HFFc6 (cell line): ENCODE measurements at places on chromosomes 3 and 15. TPM values are rescaled to one million over a fixed set of nuclear protein-coding genes. Genes with fewer than 3 reads are reported as not detected.

DNA sequence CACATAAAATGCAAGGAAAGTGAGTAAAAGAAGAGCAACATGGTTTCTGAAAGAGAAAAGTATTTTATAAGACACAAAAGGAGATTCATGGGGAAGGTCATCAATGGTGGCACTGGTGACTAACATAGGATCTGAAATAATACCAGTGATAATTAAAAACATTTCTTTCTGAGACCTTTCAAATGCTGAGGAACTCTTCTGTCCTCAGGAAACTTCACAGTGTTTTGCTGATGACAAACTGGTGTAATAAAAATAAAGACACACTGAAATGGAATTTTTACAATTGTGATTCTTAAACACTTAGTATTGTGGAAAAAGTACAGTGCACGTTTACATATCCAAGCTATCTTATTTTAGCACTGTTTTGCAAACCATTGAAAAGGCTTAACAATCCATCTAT, 80.4 kb upstream of the ZBTB20 start:
- peak; percentile 71 for DNase-seq
- peak overlapping the region; percentile 91 for H3K27ac ChIP-seq
- H3K4me1 ChIP-seq: peaks cover 54% of the 10 kb centered on the region
- peak overlapping the region; percentile 58; the same call in 1 of the 2 replicates for H3K4me3 ChIP-seq

DNA sequence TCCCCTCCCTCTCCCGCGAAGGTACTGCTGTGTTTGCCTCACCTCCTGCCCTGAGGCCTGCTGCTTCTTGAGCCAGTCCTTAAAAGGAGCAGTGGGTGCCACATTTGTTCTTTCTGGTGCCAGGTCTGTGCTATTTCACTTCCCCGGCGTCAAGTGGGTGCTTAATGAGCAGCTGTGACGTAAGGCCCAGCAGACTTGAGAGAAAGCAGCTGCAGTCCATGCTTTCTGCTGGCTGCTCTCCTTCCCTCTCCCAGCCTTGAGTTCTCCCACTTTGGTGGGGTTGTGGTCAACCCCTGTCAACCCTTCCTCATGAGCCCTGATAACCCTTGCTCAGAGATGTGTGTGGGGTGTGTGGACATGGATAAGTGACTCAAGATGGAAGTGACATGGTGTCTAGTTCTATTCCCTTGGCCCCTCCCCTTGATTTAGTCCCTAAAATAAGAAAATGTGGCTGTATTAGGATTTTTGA, 6.9 kb downstream of the INAFM2 start:
- H3K4me1 ChIP-seq: peaks cover 75% of the 10 kb centered on the region
- no peak for DNase-seq
- H3K36me3 ChIP-seq: peaks cover 20% of the 10 kb centered on the region; the same call in 1 of the 2 replicates
- no peak overlapping the region for H3K4me3 ChIP-seq
- H3K27ac ChIP-seq: no peak overlapping the region; the same call in 1 of the 2 replicates

DNA sequence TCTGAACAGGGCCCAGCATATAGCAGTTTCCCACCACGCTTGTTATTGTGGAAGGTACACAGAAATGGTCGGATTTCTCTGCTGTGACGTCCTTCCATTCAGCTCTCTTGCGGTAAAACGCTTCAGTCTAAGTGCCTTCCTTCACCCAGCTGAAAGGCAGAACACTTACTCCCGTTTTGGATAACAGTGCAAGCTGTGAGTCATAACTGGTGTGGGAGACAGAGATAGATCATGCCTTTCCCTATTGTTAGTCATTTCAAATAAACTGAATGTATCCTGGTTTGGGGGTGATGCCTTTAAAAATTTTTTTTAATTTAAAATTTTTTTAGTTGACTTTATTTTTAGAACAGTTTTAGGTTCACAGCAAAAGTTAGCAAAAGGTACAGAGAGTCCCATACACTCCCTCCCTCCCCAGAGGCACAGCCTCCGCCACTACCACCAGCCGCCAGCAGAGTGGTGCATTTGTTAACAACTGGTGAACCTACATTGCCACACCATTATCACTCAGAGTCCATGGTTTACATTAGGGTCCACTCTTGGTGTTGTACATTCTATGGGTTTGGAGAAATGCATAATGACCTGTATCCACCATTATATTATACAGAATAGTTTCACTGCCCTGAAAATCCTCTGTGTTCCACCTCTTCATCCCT, 94.9 kb upstream of the NSMCE3 start:
- peaks cover 4% of the 10 kb centered on the region; the same call in 1 of the 2 replicates for H3K27me3 ChIP-seq
- no peak overlapping the region for H3K4me3 ChIP-seq
- peaks cover 7% of the 10 kb centered on the region for H3K4me1 ChIP-seq

DNA sequence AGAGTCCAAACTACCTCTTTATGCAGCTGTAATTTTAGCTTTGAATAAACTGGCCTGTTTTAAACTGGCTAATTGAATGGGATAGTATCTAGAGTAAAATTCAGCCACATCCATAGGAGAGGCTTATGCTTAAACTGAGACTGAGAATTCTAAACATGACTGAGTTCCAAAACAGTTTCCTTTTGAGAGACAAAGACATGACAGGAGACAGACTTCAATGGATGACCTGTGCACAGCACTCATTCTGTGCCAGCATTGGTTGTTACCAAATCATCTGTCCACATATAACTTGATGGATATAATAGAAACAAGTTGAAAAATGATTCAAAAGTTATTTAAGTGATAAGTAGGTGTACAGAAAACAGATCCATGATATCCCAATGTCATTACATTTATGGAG, 20.9 kb downstream of the IL12A start:
- no peak overlapping the region for H3K4me3 ChIP-seq
- no peaks in the 10 kb centered on the region for H3K36me3 ChIP-seq
- H3K27ac ChIP-seq: no peak overlapping the region
- DNase-seq: no peak
- peaks cover 24% of the 10 kb centered on the region for H3K4me1 ChIP-seq
- no peaks in the 10 kb centered on the region for H3K27me3 ChIP-seq

GRCh38 chr15:35958021-35958420, 412.1 kb upstream of the DPH6 start:
- DNase-seq: no peak
- H3K36me3 ChIP-seq: no peaks in the 10 kb centered on the region
- H3K27me3 ChIP-seq: peaks cover 2% of the 10 kb centered on the region; the same call in 1 of the 2 replicates
- H3K4me1 ChIP-seq: no peaks in the 10 kb centered on the region
- no peak overlapping the region for H3K4me3 ChIP-seq

GRCh38 chr3:127149621-127150310, 43.2 kb upstream of the PRR23E start:
- H3K27ac ChIP-seq: no peak overlapping the region
- no peaks in the 10 kb centered on the region for H3K36me3 ChIP-seq
- H3K27me3 ChIP-seq: peaks cover 6% of the 10 kb centered on the region
- H3K4me1 ChIP-seq: peaks cover 12% of the 10 kb centered on the region; the same call in 1 of the 2 replicates
- DNase-seq: no peak

- H3K27ac ChIP-seq: no peak overlapping the region
- no peak for DNase-seq
- no peaks in the 10 kb centered on the region; the same call in 1 of the 2 replicates for H3K4me1 ChIP-seq
- H3K36me3 ChIP-seq: no peaks in the 10 kb centered on the region
- peaks cover 7% of the 10 kb centered on the region for H3K27me3 ChIP-seq
Observed at GRCh38 chr15:73303636-73304035, 65.1 kb downstream of the HCN4 start.

- no peak overlapping the region for H3K27ac ChIP-seq
- no peak for DNase-seq
- no peaks in the 10 kb centered on the region for H3K36me3 ChIP-seq
- peaks cover 4% of the 10 kb centered on the region for H3K27me3 ChIP-seq
- no peaks in the 10 kb centered on the region for H3K4me1 ChIP-seq
- no peak overlapping the region for H3K4me3 ChIP-seq
Observed at GRCh38 chr3:135020181-135020580, 225.1 kb downstream of the EPHB1 start.

GRCh38 chr3:102180280-102180931, 254.4 kb upstream of the ZPLD1 start:
- H3K27ac ChIP-seq: no peak overlapping the region
- H3K27me3 ChIP-seq: no peaks in the 10 kb centered on the region; the same call in none of the 2 replicates
- H3K4me1 ChIP-seq: peaks cover 14% of the 10 kb centered on the region
- no peaks in the 10 kb centered on the region for H3K36me3 ChIP-seq
- DNase-seq: peak; percentile 95
- no peak overlapping the region for H3K4me3 ChIP-seq

DNA sequence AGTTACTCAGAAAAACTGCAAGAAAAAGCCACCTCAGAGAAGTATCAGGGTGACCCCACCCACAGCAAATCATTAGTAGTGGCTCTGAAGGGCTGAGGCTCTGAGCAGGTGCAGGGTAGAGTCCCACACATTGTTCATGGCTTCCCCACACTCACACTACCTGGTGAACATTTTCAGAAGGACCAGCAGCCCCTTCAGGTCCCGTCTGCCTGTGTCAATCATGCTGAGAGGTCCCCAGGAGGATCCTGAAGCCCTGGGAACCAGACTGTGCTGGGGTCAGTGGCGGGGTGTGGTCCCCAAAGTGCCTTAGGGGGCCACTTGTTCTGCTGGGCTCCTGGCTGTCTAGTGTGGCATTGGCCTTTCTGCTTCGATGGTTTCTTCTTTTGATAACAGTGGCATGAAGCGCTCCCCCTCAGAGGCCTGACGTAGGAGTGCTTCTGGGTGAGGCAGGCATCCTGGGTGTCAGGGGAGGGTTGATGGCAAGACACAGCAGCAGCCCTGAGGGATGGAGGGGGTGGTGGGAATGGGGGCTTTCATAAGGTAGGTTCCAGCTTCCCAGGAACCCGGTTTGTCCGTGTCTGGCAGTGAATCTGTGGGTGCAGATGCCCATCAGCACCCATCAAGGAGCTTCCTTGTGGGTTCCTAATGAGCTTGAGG, 19.0 kb upstream of the FANCD2 start:
- H3K27ac ChIP-seq: no peak overlapping the region
- peaks cover 13% of the 10 kb centered on the region for H3K36me3 ChIP-seq
- peaks cover 2% of the 10 kb centered on the region for H3K27me3 ChIP-seq
- H3K4me1 ChIP-seq: peaks cover 33% of the 10 kb centered on the region

GRCh38 chr15:70197945-70198361, 100.2 kb upstream of the TLE3 start:
- peaks cover 16% of the 10 kb centered on the region for H3K4me1 ChIP-seq
- H3K36me3 ChIP-seq: no peaks in the 10 kb centered on the region
- DNase-seq: no peak

GRCh38 chr15:48170981-48171380, 7.1 kb downstream of the MYEF2 start:
- H3K36me3 ChIP-seq: no peaks in the 10 kb centered on the region
- H3K27ac ChIP-seq: no peak overlapping the region
- no peak overlapping the region for H3K4me3 ChIP-seq
- peaks cover 6% of the 10 kb centered on the region; the same call in 1 of the 2 replicates for H3K4me1 ChIP-seq
- H3K27me3 ChIP-seq: no peaks in the 10 kb centered on the region

DNA sequence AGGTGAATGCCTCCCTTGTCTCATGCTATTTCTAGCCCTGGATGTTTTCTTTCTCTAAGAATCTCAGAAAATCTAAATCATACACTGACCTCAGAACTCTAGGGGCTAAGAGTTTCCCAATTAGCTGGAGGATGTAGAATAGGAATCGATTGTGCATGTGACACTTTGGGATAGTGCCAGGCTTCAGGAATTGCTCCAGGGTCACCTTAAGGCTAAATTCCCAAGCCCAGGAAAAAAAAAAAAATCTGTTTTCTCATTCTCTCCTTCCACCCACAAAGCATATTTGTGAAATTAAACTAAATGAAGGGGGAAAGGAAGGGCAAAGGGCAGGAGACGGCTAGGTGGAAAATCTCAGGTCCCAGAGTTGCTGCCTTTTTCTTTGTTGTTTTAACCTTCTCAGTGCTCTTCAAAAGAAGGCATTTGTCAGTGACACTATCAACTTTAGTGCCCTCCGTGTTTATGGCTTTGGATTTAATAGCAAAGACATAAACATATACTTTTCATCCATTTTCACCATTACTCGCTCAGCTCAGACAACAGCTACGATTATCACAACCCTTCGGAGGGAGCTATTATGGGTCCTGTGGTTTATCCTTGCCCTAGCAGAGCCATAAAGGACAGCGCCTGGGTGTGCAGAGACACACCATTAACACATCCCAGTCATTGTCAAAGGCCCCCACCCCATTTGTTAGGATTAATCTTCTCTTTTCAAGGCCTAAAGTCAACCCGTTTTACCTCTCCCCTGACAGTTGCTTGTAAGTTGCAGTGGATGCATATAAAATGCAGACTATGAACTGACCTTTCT, 271.7 kb downstream of the PDZRN3 start:
- no peaks in the 10 kb centered on the region for H3K36me3 ChIP-seq
- no peak for DNase-seq
- H3K27ac ChIP-seq: no peak overlapping the region
- peaks cover 15% of the 10 kb centered on the region for H3K27me3 ChIP-seq
- H3K4me3 ChIP-seq: no peak overlapping the region
- H3K4me1 ChIP-seq: no peaks in the 10 kb centered on the region; the same call in 1 of the 2 replicates

DNA sequence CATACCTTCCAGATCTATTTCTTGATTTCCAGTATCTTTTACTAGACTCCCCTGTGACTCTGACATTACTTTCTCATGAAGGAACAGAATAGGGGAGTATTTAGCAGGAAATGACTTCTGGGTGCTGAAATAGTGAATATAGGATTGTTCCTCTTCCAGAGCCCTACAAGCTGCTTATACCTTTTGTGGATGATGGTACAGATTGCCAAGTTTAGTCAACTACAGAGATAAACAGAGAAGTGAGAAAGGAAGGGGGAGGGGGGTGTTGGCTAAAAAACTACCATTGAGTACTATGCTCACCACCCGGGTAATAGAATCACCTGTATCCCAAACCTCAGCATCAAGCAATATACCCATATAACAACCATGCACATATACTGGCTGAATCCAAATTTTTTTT, 298.3 kb upstream of the GPR149 start:
- no peak overlapping the region for H3K27ac ChIP-seq
- no peak for DNase-seq
- H3K4me3 ChIP-seq: no peak overlapping the region
- no peaks in the 10 kb centered on the region for H3K4me1 ChIP-seq
- no peaks in the 10 kb centered on the region for H3K36me3 ChIP-seq
- H3K27me3 ChIP-seq: no peaks in the 10 kb centered on the region

- H3K4me3 ChIP-seq: no peak overlapping the region
- no peak overlapping the region for H3K27ac ChIP-seq
- 0 out of 2 replicates have a peak, but pooled peaks cover 4% of the 10 kb centered on the region for H3K4me1 ChIP-seq
- no peaks in the 10 kb centered on the region for H3K27me3 ChIP-seq
Observed at GRCh38 chr3:74370342-74370741, 244.1 kb downstream of the CNTN3 start.

GRCh38 chr15:64029110-64029509, 17.2 kb downstream of the DAPK2 start:
- DNase-seq: no peak
- H3K4me3 ChIP-seq: no peak overlapping the region
- H3K27me3 ChIP-seq: peaks cover 3% of the 10 kb centered on the region; the same call in 1 of the 2 replicates
- no peak overlapping the region for H3K27ac ChIP-seq

- peaks cover 28% of the 10 kb centered on the region for H3K27me3 ChIP-seq
- no peak overlapping the region for H3K27ac ChIP-seq
- H3K4me1 ChIP-seq: no peaks in the 10 kb centered on the region
Observed at GRCh38 chr3:186235554-186235953, 126.5 kb downstream of the DGKG start.

ZNF620 gene
- total RNA-seq: 0.48 to 0.78 TPM (median 0.66 TPM) in 3 replicates

SERINC4 gene
- not detected in 3 replicates for total RNA-seq

SATB1 gene
- 2.4 to 4.9 TPM (median 3.1 TPM) in 3 replicates for total RNA-seq

POMGNT2 gene
- total RNA-seq: 6.7 to 11.3 TPM (median 11.0 TPM) in 3 replicates

ZNF35 gene
- 8.4 to 10.3 TPM (median 9.5 TPM) in 3 replicates for total RNA-seq

IP6K1 gene
- total RNA-seq: 29.8 and 34.9 TPM in 2 replicates

PSMD2 gene
- total RNA-seq: 566 to 741 TPM (median 721 TPM) in 3 replicates

SLC9A9 gene
- 0.10 to 0.43 TPM (median 0.24 TPM) in 3 replicates for total RNA-seq

CLDN11 gene
- 3.9 and 65.0 TPM in 2 replicates for total RNA-seq

NUP210 gene
- total RNA-seq: 0.40 to 3.4 TPM (median 0.42 TPM) in 3 replicates

SERPINI2 gene
- total RNA-seq: not detected in 3 replicates

SNAP23 gene
- total RNA-seq: 54.3 and 67.5 TPM in 2 replicates

ITGA11 gene
- 1.1 to 2.2 TPM (median 1.6 TPM) in 3 replicates for total RNA-seq
